ENCODE measurements at places on chromosomes 5 and 9. TPM values are rescaled to one million over a fixed set of nuclear protein-coding genes. Genes with fewer than 3 reads are reported as not detected.

Gene KIAA1191
- 90.2 TPM for total RNA-seq

Gene ZDHHC11B
- 14.9 TPM for total RNA-seq

- DNase-seq = no peak
Observed at GRCh38 chr5:111422245-111422644, 90.1 kb downstream of the STARD4 start.

Gene IFNK
- total RNA-seq = not detected

GRCh38 chr5:150599917-150600511 is 40.4 kb upstream of the SYNPO start:
- DNase-seq = peak; percentile 94

Gene ENTPD2
- 0.48 TPM for total RNA-seq
